ENCODE measurements at places on chromosomes 4 and X.

- DNase-seq: peak; percentile 6
Measured at GRCh38 chr4:81030061-81030980, at the start of gene BMP3. TSS of gene BMP3 (plus strand) at chr4:81030708. CDS start at chr4:81031285, 577 bp downstream.

GRCh38 chr4:10112658-10113284 is 3.8 kb downstream of the WDR1 start:
- DNase-seq: no peak

- no peak for DNase-seq
Measured at GRCh38 chr4:135281230-135281629, 1079.6 kb upstream of the PABPC4L start.

DNA sequence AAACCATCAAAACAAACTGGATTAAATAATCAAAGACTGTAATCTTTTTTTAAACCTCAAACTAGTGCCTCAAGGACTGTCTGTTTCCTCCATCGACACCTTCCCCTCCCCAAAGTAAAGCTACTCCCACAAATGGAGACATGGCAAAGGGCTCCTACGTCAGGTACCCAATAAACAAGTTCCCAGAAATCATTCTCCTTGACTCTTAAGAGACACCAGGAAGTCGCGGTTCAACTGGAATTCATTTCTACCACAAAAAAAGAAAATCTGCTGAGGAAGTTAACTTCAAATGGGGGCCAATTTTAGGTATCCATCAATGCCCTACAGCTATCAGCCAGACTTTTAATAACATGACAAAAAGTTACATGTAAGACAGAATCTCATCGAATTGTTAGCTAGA is 2.5 kb downstream of the RPS4X start:
- DNase-seq: no peak

GRCh38 chr4:142776026-142776425 is 70.1 kb downstream of the INPP4B start:
- DNase-seq: no peak

Data from foreskin fibroblast (primary cell).